ENCODE measurements at places on chromosomes 7 and 10.

- no peak for DNase-seq
- H3K36me3 ChIP-seq, result no peaks in the 10 kb centered on the region
- H3K27ac ChIP-seq, result no peak overlapping the region
- H3K27me3 ChIP-seq, result no peaks in the 10 kb centered on the region
- no peaks in the 10 kb centered on the region for H3K4me1 ChIP-seq
Observed at GRCh38 chr10:60147576-60148265, 241.4 kb upstream of the CCDC6 start.

DNA sequence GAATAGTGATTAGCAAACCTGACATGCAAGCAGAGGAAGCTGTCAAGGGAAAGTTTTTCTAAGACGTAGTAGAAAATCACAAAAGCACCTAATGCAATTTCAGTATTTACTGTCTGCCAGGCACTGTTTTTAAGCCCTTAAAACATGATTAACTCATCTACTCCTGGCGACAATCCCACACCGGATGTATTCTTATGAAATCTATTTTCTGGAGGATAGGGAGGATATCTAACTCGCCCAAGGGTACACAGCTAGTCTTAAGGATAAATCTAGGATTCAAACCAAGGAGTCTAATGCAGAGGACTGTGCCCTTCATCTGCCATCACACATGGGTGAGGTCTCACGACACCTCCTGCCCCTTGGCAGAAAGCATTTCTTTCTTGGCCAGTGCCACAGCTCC, 47.8 kb upstream of the FIGNL1 start:
- H3K27me3 ChIP-seq, result peaks cover 2% of the 10 kb centered on the region
- no peaks in the 10 kb centered on the region for H3K4me1 ChIP-seq
- DNase-seq, result no peak
- no peaks in the 10 kb centered on the region for H3K36me3 ChIP-seq
- no peak overlapping the region for H3K27ac ChIP-seq
- H3K4me3 ChIP-seq, result no peak overlapping the region

DNA sequence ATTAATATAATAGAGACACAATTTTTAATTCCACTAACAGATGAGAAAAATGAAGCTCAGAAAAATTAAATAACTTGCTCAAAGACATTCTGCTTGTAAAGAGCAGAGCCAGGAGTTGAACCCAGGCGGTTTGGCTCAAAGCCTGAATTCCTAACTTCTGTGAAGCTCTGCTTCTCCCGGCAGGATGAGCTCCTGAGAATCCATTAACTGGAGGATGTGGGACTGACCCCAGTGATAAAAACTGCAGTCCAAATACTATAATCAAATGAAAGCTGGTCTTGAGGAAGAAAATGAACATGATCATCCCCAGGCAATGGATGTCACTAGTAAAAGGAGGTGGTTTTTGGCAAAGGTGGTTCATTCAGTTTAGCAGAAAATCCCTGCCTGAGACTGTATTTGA, 898.2 kb downstream of the CCSER2 start:
- no peak overlapping the region for H3K4me3 ChIP-seq
- H3K27me3 ChIP-seq, result no peaks in the 10 kb centered on the region
- H3K27ac ChIP-seq, result no peak overlapping the region
- no peaks in the 10 kb centered on the region for H3K4me1 ChIP-seq
- no peaks in the 10 kb centered on the region for H3K36me3 ChIP-seq
- DNase-seq, result no peak

DNA sequence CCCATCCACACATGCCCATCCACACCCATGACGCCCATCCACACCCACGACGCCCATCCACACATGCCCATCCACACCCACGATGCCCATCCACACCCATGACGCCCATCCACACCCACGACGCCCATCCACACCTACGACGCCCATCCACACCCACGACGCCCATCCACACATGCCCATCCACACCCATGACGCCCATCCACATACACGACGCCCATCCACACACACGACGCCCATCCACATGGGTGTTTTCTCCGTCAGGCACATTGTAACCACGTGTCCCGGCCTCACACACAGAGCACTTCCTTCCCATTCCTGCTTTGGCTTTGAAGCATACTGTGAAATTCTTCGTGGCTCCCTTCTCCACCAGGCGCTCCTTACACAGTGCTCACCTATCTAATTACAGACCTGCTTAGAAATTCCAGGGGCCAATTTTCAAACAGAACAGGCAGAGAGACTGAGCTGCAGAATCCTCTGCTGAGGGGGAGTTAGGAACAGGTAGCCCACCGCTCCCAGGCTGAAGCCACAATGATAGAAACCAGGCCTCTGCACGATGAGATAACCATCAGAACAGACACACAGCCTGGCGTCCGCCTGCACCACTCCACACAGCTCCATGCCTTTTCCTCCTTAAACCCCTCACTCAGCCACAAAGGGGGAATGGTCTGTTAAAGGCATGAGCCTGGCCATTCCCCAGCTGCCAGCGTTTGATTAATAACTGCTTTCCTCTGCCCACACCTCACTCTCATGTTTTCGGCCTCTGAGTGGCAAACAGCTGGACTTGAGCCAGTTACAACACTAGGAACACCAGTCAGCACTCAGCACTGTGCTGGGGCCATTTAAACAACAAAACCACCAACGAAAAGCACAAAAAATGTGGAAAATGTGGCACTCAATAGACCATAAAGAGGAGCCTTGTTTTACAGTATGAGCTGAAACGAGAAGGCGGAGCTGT, 501.6 kb downstream of the PTPRN2 start:
- H3K27ac ChIP-seq, result no peak overlapping the region
- no peaks in the 10 kb centered on the region for H3K36me3 ChIP-seq
- H3K4me3 ChIP-seq, result no peak overlapping the region
- H3K4me1 ChIP-seq, result no peaks in the 10 kb centered on the region
- H3K27me3 ChIP-seq, result no peaks in the 10 kb centered on the region

DNA sequence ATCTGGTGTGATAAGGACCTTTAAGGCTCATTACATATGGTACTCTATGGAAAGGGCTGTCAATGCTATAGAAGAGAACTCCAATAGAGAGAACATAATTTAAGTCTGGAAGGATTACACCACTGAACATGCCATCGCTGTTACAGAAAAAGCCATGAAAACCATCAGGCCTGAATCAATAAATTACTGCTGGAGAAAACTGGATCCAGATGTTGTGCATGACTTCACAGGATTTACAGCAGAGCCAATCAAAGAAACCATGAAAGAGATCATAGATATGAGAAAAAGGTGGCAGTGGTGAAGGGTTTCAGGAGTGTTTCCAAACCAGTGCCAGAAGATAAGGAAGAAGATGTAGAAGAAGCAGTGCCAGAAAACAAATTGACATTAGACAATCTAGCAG, 18.9 kb upstream of the GPR22 start:
- H3K27me3 ChIP-seq, result no peaks in the 10 kb centered on the region
- peaks cover 3% of the 10 kb centered on the region for H3K36me3 ChIP-seq
- H3K4me3 ChIP-seq, result no peak overlapping the region
- DNase-seq, result no peak
- no peaks in the 10 kb centered on the region for H3K4me1 ChIP-seq
- H3K27ac ChIP-seq, result no peak overlapping the region

GRCh38 chr7:101470668-101471487, 108.2 kb downstream of the COL26A1 start:
- no peak overlapping the region for H3K4me3 ChIP-seq
- H3K4me1 ChIP-seq, result no peaks in the 10 kb centered on the region
- no peak overlapping the region for H3K27ac ChIP-seq
- H3K27me3 ChIP-seq, result no peaks in the 10 kb centered on the region
- no peaks in the 10 kb centered on the region for H3K36me3 ChIP-seq
- DNase-seq, result no peak

- no peak overlapping the region for H3K4me3 ChIP-seq
- no peak for DNase-seq
- H3K36me3 ChIP-seq, result no peaks in the 10 kb centered on the region
- H3K27me3 ChIP-seq, result no peaks in the 10 kb centered on the region
- no peaks in the 10 kb centered on the region for H3K4me1 ChIP-seq
Observed at GRCh38 chr10:3533296-3533695, 251.7 kb downstream of the KLF6 start.

DNA sequence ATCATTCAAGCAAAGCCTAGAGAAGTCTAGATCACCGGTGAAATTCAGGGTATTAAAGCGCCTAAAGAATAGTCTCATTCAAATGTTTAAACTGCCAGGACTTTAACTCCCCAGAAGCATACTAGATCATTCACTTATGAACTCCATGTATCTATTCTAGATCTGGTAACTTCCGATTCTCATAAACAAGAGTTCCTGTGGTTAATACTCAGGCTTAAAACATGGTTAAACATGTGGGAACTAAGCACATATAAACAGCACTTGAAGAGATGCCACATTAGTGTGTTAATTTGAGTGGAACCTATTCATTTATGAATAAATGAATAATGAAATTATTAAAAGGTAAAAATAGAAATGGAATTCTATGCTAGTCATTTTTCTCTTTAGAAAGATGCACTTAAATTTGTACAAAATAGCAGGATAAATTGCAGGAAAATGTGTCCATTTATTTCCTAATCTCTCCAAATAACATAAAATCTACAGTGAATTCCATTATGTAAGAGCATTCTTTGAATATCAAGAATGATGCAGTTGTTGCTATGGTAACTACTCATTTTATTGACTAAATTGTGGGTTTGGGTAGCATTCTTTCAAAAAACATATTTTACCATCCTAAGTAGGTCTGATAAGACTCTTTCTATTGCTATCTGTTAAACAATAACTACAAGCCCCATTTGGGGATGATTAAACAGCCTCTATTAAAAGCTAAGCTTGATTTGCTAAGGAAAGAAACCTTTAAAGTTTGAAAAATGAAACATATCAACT, 147.6 kb upstream of the TMEM168 start:
- DNase-seq, result no peak
- peak overlapping the region; percentile 95 for H3K4me3 ChIP-seq
- peak overlapping the region; percentile 78 for H3K27ac ChIP-seq
- no peaks in the 10 kb centered on the region for H3K36me3 ChIP-seq
- no peaks in the 10 kb centered on the region for H3K27me3 ChIP-seq

DNA sequence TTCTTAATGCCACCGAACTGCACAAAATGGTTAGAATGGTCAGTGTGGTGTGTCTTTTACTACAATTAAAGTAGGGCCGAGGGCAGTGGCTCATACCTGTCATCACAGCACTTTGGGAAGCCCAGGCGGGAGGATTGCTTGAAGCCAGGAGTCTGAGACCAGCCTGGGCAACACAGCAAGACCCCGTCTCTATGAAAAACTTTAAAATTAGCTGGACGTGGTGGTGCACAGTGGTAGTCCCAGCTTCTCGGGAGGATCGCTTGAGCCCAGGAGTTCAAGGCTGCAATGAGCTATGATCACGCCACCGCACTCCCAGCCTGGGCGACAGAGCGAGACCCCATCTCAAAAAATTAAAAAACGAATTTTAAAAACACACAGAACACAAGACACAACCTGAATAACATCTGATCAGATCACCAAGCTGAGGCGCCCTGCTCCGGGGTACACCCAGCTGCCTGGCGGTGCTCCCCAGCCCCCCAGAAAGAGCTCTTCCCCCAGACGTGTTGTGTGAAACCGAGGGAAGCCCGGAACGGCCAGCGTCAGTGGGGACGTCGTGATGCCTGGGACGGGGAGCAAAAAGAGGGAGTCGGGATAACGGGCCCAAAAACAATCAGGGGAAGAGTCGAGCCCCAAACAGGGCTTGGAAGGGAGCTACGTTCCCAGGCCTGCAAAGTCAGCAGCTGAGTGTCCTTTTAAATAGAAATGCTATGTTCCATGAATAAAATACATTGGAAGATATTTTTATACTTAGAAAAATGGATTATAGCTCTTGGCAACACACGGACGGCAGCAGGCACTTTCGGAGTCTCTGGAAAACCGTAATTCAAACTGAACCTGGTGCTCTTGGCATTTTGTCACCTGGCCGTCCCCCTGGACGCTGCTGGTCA, 80.7 kb upstream of the PDGFA start:
- no peaks in the 10 kb centered on the region for H3K27me3 ChIP-seq
- DNase-seq, result no peak
- peak overlapping the region; percentile 99 for H3K27ac ChIP-seq
- no peak overlapping the region for H3K4me3 ChIP-seq
- peaks cover 51% of the 10 kb centered on the region for H3K4me1 ChIP-seq
- no peaks in the 10 kb centered on the region for H3K36me3 ChIP-seq

GRCh38 chr10:123517901-123518300, 148.3 kb upstream of the GPR26 start:
- H3K27me3 ChIP-seq, result no peaks in the 10 kb centered on the region
- H3K4me1 ChIP-seq, result no peaks in the 10 kb centered on the region
- H3K27ac ChIP-seq, result no peak overlapping the region
- H3K36me3 ChIP-seq, result no peaks in the 10 kb centered on the region

DNA sequence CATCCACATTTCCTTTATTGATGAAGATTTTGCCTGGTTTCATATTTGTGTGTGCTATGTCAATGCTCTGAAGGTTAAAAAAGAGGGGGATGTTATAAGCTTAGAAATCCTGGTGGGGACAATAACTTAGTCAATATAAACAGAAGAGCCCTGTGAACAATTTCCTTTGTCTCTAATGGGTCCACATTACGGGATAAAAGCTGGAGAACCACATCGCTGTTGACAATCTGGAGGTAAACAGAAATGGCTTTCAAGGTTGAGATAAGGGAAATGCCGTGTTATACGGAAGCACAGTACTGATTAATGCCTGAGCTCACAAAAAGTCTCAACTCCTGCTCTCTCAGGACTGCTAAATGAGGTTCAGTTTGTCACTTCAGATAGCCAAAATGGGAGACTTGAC, 16.8 kb downstream of the ASAH2 start:
- H3K4me1 ChIP-seq, result no peaks in the 10 kb centered on the region
- peaks cover 34% of the 10 kb centered on the region for H3K27me3 ChIP-seq
- no peak overlapping the region for H3K4me3 ChIP-seq
- H3K36me3 ChIP-seq, result no peaks in the 10 kb centered on the region
- no peak overlapping the region for H3K27ac ChIP-seq

- no peak overlapping the region for H3K27ac ChIP-seq
- peaks cover 14% of the 10 kb centered on the region for H3K27me3 ChIP-seq
- no peak for DNase-seq
- no peaks in the 10 kb centered on the region for H3K36me3 ChIP-seq
- H3K4me3 ChIP-seq, result no peak overlapping the region
- peaks cover 4% of the 10 kb centered on the region for H3K4me1 ChIP-seq
Observed at GRCh38 chr10:34809796-34810195, 5.3 kb downstream of the PARD3 start.

DNA sequence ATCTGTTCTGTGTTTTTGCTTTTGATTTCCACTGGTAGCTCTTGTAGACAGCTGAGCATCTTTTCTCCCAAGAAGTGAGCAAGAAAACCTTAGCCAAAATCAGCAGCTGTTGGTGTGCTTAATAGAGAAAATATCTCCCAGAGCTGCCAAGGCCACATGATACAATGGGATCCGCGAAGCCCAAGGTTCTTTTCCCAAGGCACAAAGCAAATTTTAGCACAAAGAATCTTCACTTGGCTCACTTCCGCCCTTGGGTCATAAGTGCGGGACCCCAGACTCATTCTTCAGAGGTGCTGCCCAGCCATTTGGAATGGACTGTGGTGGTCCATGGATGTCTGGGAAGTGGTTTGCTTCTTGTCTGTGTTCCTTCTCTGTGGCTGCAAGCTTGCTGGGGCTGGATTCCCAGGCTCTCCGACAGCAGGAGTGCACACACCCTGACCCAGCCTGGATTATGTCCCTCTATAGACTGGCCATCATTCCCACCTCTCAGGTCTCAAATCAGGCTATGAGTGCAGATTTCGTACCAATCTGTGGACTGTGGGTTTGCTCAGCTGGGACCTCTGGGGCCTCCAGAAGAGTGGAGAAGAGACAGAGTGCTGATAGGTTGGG, 93.0 kb upstream of the TMEM72 start:
- H3K27me3 ChIP-seq, result no peaks in the 10 kb centered on the region
- no peak for DNase-seq
- no peak overlapping the region for H3K4me3 ChIP-seq
- H3K27ac ChIP-seq, result no peak overlapping the region
- H3K36me3 ChIP-seq, result no peaks in the 10 kb centered on the region
- no peaks in the 10 kb centered on the region for H3K4me1 ChIP-seq

GRCh38 chr7:101357433-101357832, 5.2 kb upstream of the COL26A1 start:
- no peak for DNase-seq
- H3K36me3 ChIP-seq, result no peaks in the 10 kb centered on the region
- no peak overlapping the region for H3K27ac ChIP-seq
- H3K4me3 ChIP-seq, result no peak overlapping the region
- peaks cover 4% of the 10 kb centered on the region for H3K4me1 ChIP-seq
- H3K27me3 ChIP-seq, result no peaks in the 10 kb centered on the region
